ENCODE measurements at places on chromosomes 7 and 10.

DNA sequence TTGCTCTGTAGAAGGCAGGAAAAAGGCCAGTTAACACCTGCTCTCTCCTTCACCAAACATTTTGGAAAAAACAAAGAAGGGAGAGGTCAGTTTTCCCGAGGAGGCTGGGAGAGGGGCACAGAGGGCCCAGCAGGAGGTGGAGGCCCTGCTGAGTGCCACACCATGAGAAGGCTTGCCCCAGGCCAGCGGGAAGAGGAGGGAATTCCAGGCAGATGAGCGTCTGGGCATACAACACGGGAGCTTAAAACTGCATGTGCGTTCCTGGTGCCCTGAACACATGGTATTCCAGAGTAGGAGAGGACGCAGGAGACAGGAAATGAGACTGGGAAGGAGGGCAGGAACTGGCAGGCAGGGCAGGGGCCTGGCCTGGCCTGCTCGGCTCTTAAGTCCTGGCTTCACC, 182.4 kb downstream of the CCDC3 start:
- DNase-seq = no peak

DNA sequence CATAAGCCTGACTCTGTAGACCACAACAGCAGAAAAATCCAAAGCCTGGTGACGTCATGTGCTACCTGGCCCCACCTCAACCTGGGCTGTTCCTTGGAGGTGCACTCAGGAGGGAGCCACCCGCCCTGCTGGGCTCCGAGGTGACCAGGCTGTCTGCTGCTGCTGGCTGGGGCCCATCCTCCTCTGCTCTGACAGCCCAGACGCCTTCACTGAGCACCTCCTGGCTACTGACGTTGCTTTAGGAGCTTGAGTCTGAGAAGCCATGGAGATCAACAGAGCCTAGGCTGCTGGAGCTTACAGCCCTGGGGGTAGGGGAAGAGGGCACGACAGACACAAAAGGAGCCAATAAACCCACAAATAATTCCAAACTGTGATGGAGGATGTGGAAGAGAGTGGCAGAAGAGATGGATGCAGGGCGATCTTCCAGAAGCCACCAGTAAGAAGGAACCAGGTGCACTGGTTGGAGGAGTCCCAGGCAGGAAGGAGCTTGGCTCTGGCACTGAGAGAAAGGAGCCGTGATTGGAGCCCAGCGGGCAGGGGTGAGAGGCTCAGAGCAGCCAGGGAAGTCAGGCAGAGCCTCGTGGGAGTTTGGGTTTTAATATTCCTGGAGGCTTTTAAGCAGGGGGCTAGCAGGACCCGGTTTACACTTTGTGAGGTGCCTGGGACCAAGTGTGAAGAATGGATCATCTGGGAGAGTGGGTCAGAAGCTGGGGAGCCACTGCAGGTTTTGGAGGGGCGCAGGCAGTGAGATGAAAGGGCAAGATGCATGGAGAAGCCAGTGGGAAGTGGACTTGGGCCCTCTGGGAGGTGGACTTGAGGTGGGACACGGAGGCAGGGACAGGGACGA, 1.7 kb upstream of the PTPRE start:
- DNase-seq = no peak

DNA sequence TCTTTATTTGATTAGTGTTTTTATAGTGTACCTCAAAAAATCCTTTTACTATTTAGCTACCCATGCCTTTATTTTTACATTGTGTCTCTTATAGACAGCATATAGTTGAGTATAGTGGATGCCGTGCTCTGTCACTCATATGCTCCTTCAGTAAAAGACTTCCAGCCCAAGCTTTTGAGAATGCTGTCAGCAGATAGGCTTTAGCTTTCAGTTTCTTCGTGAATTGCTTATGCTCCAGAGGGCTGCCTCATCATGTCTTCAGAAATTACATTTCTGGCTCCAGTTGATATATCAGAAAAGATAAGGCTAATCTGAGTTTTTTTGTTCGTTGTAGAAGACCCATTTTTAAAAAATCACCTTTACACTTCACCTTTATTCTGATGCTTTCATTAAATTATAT, 332.0 kb downstream of the NXPH1 start:
- DNase-seq = no peak

- DNase-seq = no peak
These were observed 22.4 kb upstream of the KLF6 start for GRCh38 chr10:3807211-3807927.

- no peak for DNase-seq
These were observed 37.4 kb downstream of the GBX1 start for GRCh38 chr7:151129960-151130591.

GRCh38 chr7:84821671-84822534, 365.0 kb downstream of the SEMA3D start:
- no peak for DNase-seq

DNA sequence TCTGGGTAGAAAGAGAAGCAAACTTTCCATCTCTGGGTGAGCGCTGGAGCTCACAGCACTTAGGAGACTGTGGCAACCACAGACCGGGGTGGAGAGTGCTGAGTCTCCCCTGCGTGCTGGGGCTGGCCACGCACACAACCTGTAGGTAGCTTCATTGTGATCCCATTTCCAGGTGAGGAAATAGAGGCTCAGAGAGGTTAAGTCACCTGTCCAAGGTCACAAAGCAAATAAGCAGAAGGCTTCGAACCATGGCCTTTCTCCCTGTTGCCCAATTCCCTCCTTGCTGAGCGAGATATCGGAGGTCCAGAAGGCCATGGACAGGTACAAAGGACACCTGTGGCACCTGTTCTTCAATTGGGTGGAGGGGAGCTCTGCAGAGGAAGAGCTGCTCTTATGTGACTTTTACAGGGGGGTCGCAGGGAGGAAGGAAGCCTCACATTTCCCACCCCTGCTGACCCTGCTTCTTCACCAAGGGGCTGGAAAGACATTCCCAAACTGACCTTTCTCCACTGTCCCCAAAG, 39.4 kb downstream of the ZCCHC24 start:
- no peak for DNase-seq

DNA sequence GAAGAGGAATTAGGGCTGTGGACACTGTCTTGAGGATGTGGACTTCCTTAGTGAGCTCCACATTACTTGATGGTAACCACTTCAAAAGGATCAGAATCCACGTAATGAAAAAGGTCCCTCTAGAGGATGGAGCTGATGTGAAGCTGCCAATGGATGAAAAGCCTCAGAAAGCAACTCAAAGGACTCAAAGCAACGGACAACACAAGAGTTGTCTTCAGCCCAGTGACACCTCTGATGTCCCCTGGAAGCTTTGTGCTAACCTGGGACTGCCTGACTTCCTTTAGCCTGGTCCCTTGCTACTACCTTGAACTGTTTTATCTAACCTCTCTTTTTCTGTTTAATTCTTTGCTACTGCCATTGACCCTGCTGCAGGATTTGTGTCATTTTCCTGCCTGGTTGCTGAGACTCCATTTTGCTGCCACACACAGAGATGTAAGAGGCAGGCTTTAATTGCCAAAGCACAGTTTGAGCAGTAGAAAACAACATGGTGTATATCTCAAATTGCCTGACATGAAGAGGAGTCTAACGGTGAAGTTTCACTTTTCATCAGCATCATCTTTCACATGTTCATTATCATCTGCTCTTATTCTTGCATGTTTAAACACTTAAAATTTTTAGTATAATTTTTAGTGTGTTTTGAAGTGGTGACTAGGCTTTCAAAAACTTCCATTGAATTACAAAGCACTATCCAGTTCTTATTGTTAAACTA, 11.1 kb upstream of the SGCE start:
- no peak for DNase-seq

DNA sequence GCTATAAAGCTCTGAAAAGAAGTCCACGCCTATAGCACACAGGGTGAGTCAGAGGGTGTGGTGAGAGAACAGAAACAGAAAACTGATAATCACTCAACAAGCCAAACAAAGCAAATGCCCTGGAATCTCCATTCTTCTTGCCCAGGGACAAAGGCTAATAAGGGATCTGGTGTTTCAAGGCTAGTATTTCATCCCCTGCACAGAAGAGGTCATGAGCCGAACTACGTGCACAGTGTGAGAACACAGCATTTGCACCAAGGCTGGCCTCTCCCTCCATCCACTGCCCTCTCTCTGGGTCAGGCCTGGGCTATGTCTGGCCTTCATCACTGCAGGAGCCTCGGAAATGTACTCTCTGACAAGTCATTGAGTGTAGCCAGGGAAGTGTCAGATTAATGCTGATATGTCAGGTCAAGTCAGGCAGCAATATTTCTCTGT, 42.7 kb downstream of the PRR15 start:
- no peak for DNase-seq

- DNase-seq = no peak
These were observed 800.2 kb upstream of the MBL2 start for GRCh38 chr10:53572799-53573198.

GRCh38 chr10:95229724-95230627, 35.9 kb downstream of the ACSM6 start:
- no peak for DNase-seq

DNA sequence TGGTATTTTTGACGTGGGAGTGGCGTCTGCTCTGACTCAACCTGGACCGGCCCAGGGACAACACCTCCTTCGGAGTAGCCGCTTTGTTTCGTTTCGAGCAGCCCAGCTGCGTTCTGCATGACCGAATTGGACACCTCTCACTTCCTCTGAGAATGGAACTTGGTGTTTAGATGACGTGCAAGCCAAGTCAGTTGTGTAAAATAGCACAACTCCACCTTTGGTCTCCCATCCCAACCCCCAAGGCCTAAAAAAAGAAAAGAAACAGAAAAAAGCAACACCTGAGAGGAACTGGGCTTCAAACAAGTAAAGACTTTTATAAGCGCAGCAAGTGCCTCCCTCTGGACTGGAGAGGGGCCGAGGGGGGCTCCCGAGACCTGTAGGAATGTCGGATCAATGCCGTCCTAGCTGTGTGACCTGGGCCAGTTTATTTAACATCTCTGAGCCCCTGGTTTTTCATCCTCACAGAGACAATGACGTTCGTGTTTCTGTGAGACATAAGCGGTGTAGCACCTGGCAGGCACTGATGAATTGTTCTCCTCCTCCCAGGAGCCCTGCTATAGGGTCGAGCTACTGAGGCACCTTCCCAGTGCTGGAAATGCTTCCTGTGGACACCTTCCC, 52.0 kb upstream of the SMNDC1 start:
- DNase-seq = no peak

- DNase-seq = no peak
These were observed 30.7 kb upstream of the RBM20 start for GRCh38 chr10:110613341-110613995.

DNA sequence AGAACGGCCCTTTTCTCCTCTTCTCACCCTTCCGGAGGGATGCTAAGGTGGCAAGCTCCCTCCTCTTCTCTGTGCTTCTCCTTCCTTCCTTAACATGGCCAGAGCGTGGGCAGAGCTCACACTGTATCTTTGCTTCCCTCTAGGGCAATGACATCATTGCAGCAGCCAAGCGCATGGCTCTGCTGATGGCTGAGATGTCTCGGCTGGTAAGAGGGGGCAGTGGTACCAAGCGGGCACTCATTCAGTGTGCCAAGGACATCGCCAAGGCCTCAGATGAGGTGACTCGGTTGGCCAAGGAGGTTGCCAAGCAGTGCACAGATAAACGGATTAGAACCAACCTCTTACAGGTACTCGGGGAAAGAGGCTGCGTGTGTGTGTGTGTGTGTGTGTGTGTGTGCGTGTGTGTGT, 36.6 kb downstream of the AP3M1 start:
- DNase-seq = peak; percentile 52

DNA sequence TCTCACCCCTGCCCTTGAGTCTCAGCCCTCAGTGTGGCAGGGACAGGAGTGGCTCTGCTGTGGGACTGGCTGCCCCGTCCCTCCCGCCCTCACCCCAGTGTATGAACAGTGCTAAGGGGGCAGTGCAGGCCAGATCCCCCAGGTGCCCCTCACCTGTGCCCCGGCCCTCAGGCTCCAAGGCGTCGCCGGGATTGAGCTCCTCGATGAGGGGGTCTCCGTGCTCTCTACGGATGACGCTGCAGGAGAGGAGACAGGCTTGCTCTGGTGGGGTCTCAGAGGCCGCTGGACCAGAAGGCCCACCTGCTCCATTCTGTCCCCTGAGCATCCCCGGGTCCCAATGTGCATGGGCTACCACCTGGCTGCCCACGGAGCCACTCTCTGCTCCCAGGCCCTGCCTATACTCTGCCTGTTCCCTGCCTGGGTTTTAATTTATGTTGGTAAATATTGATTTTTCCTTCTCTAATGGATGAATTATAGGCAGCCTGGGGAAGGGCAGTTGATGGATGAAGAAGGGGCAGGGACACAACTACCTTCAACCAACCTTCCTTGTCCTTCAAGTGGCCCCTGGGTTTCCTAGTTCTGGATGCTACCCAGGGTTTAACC, 47.2 kb downstream of the GOLGA7B start:
- no peak for DNase-seq

DNA sequence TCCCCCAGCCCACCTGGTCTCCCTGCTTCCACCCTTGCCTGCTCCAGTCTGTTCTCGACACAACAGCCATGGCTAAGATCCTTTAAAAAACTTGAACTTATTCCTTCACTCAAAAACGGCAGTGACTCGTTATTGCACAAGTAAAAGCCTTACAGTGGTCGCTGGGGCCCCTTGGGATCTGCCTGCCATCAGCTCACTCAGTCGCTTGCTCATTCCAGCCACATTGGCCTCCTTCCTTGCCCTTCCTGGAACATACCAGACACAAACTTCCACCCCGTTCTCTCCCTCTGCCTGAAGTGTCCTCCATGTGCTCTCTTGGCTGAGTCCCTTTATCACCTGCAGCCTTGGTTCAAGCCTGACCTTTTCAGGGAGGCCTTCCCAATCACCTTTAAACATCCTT, 4.7 kb downstream of the CCNY start:
- DNase-seq = peak; percentile 14

- no peak for DNase-seq
These were observed 226.1 kb upstream of the SORCS1 start for GRCh38 chr10:107390563-107390962.

GRCh38 chr10:114271075-114271778, 32.2 kb downstream of the VWA2 start:
- DNase-seq = no peak

DNA sequence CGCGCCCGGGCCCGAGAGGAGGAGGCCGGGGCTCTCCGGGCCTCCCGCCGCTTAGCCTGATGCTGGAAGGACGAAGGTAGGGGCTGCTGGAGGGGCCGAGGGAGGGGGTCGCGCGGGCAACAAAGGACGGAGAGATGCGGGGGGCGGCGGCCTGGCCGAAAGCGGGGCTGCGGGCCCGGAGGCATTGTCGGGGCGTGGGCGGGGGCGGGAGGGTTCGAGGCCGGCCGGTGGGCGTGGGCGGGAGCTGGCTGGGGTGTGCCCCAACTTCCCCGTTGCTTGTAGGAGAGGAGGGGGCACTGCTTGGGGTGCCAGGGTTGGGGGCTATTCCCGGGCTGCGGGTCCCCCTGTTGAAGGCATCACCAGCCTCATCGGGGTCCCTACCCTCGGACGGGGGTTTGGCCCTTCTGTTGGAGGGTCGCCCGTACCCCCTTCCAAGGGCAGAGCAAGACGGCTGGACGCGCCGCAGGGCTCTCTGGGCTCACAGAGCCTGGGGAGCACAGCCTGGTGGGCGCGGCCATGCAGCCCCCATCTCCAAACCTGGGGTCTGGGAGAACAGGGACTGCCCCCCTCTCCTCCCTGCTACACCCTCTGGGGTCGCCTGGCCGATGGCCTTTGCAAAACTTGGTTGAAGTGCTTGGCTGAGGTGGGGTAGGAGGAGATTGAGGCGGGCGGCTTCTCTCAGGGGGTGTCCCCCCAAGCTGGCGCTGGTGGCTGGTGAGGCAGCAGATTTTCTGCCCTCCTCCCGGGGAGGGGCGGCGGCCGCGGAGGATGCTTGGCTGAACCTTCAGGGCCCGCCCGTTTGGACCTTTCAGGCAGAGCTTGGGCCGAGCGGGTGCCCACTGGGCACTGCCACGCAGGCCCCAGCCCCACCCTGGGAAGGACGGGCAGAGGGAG, 699 bp downstream of the CLIP2 start:
- no peak for DNase-seq
